Jurkat, Clone E6-1 (cell line): ENCODE measurements at places on chromosomes 12 and 14.
A peak's percentile ranks its signal among the peaks of the same experiment; 100 is the strongest.

- no peak for DNase-seq
Observed at GRCh38 chr14:60647081-60647836, 2.0 kb downstream of the SIX1 start.

- no peak for DNase-seq
Observed at GRCh38 chr12:94872671-94872970, 130.9 kb downstream of the NDUFA12 start.

DNA sequence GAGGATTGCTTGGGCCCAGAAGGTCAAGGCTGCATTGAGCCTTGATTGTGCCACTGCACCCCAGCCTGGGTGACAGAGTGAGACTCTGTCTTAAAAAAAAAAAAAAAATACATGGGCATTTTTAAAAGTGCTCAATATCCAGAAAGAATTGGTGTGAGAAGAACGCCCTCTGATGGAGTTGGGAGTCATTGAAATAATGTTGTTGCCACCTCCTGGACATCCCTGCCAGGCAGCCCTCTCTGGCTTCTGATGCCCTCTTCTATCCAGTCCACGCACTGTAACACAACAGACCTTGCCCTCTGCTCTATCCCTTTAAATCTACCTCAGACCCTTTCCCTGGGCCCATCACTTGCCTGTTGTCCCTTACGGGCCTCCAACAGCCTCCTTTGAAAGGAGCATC, 4.9 kb downstream of the PTGDR start:
- peak; percentile 57 for DNase-seq

GRCh38 chr12:93812626-93813025, 135.5 kb downstream of the CRADD start:
- DNase-seq, result no peak

DNA sequence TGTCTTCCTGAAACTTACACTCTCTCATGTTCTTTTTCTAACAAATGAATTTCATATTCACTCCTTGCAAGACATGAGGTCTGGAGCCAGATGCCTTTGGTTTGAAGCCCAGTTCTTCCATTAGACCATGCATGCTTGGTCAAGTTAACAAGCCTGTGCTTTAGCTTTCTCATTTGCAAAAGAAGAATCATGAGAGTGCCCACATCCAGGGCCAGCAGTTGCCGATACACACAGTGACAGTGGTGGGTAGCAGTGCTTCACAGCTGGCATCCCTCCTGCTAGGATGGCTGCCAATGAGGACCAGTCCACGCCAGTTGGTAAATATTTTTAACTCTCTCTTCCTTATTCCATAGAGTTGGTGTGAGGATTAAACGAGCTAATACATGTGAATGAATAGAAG, 163.1 kb downstream of the PHLDA1 start:
- no peak for DNase-seq

GRCh38 chr14:92863286-92864080, 59.5 kb upstream of the CHGA start:
- peak; percentile 50 for DNase-seq

DNA sequence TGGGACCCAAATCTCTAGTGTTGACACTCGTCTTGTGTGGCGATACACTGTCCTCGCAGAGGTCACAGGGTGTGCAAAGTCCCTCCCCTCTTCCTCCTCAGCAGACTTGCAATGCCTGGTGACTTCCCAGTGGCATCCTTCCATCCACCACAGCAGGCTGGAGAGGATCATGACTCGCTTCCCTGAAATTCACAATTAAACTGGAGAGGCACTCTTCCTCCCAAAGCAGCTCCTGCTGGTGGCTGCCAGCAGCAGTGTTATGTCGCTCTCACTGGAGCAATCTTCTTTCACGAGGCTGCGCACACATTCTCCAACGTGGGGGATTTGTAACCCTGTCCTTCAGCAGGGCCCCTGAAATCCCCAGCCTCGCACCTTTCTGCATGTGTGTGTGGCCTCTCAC, 145.2 kb upstream of the TMCC3 start:
- no peak for DNase-seq

GRCh38 chr14:69358233-69358963, 39.7 kb downstream of the ERH start:
- DNase-seq, result no peak

DNA sequence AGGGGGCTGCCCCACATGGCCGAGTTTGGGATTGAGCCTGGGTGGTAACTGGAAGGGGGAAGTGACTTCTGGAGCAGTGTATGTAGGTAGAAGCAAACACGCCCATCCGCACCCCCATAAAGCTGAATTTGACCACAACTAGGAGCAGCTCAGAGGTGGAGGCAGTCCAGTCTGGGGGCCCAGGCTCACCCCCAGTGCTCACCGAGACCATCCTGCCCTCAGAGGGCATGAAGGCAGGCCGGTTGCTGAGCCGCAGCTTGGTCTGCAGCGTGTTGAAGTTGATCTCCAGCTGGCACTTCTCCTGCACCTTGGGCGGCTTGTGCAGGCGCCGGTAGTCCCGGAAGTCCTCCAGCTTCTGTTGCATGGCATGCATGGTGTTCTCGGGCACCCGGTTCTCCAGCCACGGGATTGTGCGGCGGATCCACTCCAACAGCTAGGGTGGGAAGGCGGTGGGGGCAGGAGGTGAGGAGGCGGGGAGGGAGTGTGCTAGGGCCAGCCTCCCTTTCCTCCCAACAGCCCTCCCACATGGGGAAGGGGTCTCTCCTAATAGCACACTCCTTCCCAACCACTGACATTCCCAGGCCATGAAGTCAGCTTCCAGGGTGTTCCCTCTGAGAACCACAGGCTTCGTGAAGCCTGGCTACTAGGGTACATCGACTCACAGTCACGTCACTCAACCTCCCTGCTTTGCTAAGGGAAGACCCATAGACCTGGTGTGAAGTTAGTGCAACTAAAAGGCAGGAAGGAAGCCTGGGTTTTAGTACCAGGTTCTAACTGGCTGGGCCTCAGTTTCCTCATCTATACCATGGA, 87.0 kb downstream of the ACTN1 start:
- DNase-seq, result no peak

- DNase-seq, result no peak
Observed at GRCh38 chr14:104140463-104141331, 2.3 kb downstream of the KIF26A start.

DNA sequence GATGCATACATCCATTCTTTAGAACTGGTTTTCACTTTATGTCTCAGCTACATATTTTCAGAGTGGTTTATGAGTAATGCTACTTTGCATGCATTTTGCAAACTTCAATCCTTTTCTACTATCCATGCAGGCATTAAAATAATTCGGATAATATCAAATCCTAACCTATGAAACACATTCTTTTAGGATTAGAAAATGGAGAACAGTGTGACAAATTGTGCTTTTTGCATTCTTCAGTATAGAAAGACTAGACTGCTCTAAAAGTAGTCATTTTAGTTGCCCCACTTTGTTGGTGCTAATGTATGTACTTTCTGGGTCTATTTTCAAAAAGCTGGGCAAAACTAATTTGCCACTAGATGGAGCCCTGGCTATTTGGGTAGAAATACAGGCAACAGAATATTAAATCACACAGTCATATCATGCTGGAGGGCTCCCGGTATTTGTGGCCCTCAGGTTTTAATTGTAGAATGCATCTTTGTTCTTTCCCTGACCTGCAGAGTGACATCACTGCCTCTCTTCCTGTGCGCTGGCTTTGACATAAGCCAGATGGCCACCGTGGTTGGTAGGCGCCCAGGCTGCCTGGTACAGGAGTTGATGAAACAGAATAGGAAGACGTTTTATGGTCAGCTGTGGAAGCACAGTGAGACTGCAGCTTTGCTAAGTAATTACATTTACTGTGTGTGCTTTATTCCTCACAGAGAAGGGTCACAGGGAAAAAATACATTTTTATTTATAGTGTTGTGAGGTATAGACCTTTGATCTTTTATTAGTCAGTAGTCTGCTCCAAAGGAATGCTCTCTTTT, 28.1 kb downstream of the MSRB3 start:
- peak; percentile 17 for DNase-seq

- no peak for DNase-seq
Observed at GRCh38 chr12:96398424-96399119, 1.7 kb downstream of the CDK17 start.

- no peak for DNase-seq
Observed at GRCh38 chr14:58488550-58488949, 61.0 kb downstream of the KIAA0586 start.

DNA sequence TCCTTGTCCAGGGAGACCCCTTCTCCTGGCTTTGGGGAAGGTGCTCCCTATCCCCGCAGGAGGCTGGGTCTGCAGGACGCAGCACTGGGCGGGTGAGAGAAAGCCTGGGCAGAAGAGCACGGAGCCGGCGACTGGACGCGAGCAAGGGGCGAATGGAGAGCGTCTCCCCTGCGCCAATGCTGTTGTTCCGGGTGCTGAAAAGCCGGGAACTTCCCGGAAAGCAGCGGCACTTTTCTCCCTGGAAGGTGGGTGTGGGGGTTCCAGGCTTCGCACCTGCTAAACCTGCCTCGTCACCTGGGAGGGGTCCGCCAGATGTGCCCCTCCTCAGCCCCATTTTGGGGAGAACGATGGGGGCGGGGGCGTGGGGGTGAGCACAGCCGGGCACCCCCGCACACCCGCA, 417.1 kb upstream of the TMTC1 start:
- DNase-seq, result no peak

DNA sequence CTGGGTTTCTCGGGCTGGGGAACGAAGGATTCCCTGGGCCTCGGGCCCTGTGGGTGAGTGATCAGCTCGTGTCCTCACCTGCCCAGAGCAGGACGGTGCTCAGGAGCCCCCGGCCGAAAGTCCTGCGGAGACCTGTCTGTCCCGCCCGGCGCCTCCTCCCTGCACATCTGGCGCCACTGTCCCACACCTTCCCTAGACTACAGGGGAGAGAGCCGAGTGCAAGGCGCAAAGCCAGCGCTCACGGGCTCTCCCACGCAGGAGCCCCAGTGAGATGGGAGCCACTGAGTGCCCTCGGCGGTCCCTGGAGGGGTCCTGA, 13.1 kb upstream of the TEX22 start:
- DNase-seq, result no peak
